CD4-positive, alpha-beta T cell treated with Interleukin-10 for 1 hour (primary cell): ENCODE measurements at places on chromosomes 5 and 9.

GRCh38 chr5:63125392-63125791 lies 546.8 kb downstream of the LRRC70 start:
- DNase-seq = no peak

DNA sequence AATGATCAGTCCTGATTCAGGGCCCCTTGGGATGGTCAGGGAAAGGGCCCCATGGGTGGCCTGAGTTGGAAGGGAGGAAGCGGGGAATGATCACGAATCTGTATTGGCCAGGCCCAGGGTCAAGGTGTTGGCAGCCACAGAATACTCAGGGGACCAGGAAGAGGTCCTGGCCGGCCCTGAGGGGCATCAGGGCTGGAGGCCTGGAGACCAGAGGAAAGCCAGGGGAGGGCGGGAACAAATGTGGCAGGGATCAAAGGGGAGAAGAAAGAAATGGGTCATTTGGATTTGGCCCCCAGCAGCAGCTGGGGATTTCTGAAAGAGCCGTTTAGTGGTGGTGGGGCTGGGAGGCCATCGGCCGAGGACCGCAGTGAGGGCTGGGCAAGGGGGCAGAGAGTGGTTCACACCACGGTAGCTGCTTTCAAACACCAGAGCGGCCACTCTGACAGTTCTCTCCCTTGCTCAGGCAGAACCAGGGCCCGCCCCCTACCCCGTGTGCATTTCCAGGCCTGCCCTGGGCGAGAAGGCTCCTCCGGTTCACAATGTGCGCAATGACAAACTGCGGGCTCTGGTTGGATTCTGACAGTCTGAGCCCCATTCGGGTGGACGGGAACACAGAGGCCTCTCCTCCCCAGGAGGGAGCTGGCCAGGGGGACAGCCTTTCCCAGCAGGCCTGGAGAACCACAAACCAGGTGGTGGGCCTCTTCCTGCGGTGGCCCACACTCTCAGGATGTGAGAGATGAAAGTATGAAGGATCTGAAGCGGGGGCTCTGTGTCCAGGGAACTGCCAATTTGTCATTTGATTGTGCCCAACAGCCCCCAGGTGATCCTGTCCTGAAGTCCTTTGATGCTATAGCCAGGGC lies 220.3 kb upstream of the IER5L start:
- DNase-seq = no peak

DNA sequence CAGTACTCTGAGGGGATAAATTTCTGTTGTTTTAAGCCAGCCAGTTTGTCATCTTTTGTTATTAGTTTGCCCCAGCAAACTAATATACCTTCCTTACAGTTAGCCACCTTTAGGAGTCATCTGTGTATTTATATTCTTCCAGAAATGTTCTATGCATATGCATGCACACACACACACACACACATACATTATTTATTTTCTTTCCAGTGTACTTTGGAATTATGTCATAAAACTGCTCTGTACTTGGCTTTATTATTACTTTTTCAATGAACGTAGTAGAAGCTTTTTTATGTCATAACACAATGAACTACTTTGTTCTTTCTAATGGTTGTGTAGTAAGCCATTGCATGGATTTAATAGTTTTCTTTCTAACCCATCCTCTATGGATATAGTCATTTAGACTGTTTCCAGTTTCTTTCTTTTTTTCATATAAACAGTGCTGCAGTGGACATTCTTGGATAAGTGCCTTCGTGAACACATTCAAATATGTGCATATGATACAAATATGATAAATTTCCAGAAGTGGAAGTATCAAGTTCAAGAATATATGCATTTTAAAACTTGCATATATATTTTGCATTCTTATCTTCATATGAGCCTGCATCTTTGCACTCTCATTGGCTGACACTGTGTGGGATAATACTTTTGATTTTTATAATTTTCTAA lies 26.6 kb upstream of the DAB2 start:
- DNase-seq = no peak

GRCh38 chr5:35924950-35925722 lies 13.3 kb downstream of the CAPSL start:
- DNase-seq = peak; percentile 88

- no peak for DNase-seq
Measured at GRCh38 chr9:72954431-72955125, 1.7 kb upstream of the ALDH1A1 start.

- DNase-seq = no peak
Measured at GRCh38 chr5:142757564-142757963, 12.6 kb upstream of the ARHGAP26 start.

- no peak for DNase-seq
Measured at GRCh38 chr5:35659556-35659955, 41.9 kb downstream of the SPEF2 start.

GRCh38 chr5:133340822-133341221 lies 271.5 kb downstream of the FSTL4 start:
- no peak for DNase-seq

DNA sequence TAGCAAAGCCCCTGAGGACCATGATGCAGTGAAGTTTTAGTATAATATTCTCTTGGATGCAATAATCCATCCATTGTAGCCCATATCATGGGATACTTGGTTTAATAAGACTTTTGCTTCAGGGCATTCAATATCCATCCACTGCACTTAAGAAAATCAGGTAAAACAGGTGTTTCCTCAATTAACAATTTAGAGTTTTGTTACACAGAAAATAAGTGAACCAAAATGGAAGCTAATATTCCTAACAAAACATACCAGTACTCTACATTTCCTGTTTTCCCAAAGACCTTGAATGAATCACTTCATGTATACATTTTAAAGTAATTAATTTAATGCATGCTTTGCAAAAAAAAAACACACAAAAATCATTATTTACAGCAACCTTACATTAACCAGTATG lies 305.6 kb downstream of the NR2F1-AS1 start:
- no peak for DNase-seq
